Mesothelial cell of epicardium (in vitro differentiated cells): ENCODE measurements at places on chromosomes 2 and 18. TPM values are rescaled to one million over a fixed set of nuclear protein-coding genes. Genes with fewer than 3 reads are reported as not detected.
A peak's percentile ranks its signal among the peaks of the same experiment; 100 is the strongest.

- H3K4me1 ChIP-seq, result no peaks in the 10 kb centered on the region
- H3K27ac ChIP-seq, result no peak overlapping the region
- H3K4me3 ChIP-seq, result no peak overlapping the region
- H3K36me3 ChIP-seq, result no peaks in the 10 kb centered on the region
- DNase-seq, result no peak
Measured at GRCh38 chr2:103003750-103004260, 242.0 kb downstream of the TMEM182 start.

- peaks cover 25% of the 10 kb centered on the region for H3K27me3 ChIP-seq
- DNase-seq, result no peak
- no peak overlapping the region for H3K27ac ChIP-seq
- H3K4me1 ChIP-seq, result no peaks in the 10 kb centered on the region
- H3K4me3 ChIP-seq, result no peak overlapping the region
Measured at GRCh38 chr2:219082332-219082958, 21.7 kb upstream of the IHH start.

DNA sequence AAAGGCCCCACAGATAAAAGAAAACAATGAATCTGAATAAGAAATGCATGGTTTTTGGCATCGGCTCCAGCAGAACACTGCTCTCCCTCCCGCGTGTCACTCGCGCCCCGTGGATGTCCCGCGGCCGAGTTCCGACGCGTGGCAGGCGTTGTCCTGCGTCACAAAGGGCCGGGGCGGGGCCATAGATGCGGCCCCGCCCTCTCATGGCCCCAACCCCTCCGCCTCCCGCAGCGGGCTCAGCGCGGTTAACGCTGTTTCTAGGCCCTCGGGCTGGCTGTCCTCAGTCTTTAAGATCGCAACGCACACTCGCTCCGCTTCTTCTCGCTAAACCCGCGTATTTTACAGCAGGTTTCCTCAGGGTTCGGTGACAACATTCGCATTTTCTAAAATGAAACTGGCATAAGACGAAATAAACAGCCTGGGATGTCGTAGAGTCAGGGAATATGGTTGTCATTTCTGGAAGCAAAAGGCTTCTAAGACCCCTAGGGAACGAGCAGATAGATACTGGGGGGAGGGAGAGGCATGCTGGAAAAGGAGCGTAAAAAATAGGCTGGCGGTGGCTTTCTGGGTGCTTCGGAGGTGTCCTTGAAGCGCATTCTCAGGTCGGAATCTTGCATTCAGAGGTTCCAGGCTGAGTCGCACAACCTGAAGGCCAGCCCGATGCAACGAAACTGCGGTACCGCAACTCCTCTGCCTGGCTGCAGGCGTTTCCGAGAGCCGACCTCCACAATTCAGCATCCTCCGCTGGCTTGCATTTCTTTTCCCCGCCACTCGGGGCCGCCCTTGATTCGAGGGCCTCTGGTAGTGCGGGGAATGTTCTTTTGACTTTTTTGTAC lies at the start of gene FKBP7:
FKBP7 (minus strand) TSS at position 162 of the 836 bp plus-strand sequence; CDS start at position 61, 101 bp downstream.
- H3K27me3 ChIP-seq, result no peaks in the 10 kb centered on the region
- peak within 1 kb of the TSS; percentile 94 for H3K4me3 ChIP-seq
- no peaks in the 10 kb centered on the region for H3K36me3 ChIP-seq

DNA sequence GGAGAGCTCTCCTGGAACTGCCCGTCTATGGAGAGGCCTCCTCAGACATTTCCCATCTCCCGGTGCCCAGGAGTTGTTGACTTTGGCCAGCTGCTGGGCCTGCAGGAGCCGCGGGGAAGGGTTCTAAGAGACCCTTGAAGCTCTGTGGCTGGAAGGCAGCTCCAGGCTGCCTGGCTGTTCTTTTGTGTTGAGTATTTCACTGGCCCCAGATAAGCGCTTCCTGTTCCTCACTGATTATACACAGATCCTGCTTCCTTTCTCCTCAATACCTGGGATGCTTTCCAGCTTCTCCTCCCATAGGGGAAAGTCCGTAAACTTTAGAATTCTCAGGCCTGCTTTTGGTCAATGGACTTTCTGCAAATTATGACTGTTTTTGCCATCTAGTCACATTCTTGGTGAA lies 57.8 kb downstream of the TGOLN2 start:
- H3K27me3 ChIP-seq, result no peaks in the 10 kb centered on the region
- H3K36me3 ChIP-seq, result peaks cover 2% of the 10 kb centered on the region
- H3K27ac ChIP-seq, result peak overlapping the region; percentile 89
- H3K4me1 ChIP-seq, result peaks cover 45% of the 10 kb centered on the region
- no peak for DNase-seq

DNA sequence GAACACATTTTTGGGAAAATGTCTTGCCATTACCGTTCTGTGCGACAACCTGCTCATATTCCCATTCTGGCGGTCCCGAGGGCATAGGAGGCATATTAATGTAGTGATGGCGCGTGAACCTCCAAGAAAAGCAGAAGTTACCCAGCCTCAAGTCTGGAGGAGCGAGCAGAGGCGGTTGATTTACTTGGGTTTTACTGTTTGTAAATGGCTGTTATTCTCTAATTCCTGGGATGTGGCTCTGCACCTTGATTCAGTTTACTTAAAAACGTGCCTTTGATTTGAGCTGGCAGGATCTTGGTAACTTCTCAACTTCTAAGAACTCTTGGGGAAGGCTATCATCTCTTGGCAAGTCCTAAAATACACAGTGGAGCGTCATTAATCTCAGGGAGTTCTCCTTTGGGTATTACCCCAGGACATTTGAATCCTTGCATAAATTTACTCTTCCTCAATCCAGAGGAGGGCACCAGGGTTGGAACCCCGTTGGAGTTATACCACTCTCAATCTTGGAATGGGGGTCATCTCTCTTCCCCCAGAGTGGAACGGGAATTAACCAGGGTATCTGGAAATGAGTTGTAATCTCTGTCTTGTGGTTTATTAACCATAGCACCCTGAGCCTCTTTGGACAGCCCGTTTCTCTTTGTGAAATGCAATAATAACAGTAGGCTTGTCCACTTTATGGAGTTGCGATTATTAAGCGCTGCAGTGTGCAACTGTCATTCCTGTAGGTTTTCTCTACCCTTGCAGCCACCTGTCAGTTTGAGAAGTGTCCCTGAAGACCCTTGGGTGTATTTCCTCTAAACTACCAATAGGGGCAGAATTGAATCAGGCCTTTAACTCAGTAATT lies 2.1 kb downstream of the HK2 start:
- H3K4me3 ChIP-seq, result peak overlapping the region; percentile 89
- H3K27ac ChIP-seq, result peak overlapping the region; percentile 10
- H3K36me3 ChIP-seq, result peaks cover 2% of the 10 kb centered on the region
- no peak for DNase-seq

DNA sequence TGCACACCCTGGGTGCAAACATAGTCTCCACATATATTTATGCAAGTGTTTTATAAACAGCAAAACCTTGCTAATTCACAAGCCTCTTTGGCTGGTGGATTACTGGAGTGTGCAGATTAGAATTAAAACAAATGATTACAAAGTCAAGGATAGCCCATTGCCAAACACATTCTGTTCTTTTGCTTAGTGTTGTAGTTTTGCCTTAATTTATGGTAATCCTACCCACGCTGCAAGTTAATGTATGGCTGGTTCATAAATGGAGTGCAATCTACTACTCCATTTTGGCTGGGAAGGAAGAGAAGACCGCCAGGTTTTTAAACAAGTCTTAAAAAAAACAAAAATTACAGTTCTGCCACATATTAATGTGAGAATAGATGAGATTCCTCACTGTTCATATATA lies 883.1 kb upstream of the KLHL29 start:
- H3K4me3 ChIP-seq, result no peak overlapping the region
- H3K27ac ChIP-seq, result no peak overlapping the region
- peaks cover 2% of the 10 kb centered on the region for H3K27me3 ChIP-seq
- H3K36me3 ChIP-seq, result no peaks in the 10 kb centered on the region
- DNase-seq, result no peak
- H3K4me1 ChIP-seq, result peaks cover 11% of the 10 kb centered on the region

- DNase-seq, result no peak
- H3K4me1 ChIP-seq, result peaks cover 3% of the 10 kb centered on the region
- H3K27me3 ChIP-seq, result no peaks in the 10 kb centered on the region
- H3K4me3 ChIP-seq, result no peak overlapping the region
- no peak overlapping the region for H3K27ac ChIP-seq
Measured at GRCh38 chr18:29077344-29077743, 900.4 kb upstream of the CDH2 start.

GRCh38 chr2:110104025-110104771 lies 11.4 kb downstream of the MALL start:
- peaks cover 6% of the 10 kb centered on the region for H3K27me3 ChIP-seq
- peaks cover 6% of the 10 kb centered on the region for H3K36me3 ChIP-seq
- H3K4me3 ChIP-seq, result no peak overlapping the region

DNA sequence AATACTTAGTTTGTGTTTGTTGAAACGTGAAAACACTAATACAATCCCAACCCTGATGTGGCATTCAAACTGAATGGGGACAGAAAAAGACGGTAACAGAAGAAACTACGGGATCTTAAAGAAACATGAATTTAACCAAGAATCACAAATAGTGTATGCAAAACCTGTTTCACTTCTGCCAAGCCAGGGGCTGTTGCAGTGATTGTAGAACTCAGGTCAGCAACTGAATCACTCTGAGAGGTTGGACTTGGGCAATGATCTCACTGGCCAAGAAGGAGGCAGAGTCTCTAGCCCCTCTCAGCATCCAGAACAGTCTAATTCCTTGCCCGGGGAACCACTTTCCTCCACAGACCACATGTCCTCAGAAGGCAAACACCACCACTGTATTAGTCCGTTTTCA lies 54.9 kb upstream of the CRIM1 start:
- peaks cover 23% of the 10 kb centered on the region for H3K4me1 ChIP-seq
- H3K4me3 ChIP-seq, result no peak overlapping the region
- DNase-seq, result no peak

DNA sequence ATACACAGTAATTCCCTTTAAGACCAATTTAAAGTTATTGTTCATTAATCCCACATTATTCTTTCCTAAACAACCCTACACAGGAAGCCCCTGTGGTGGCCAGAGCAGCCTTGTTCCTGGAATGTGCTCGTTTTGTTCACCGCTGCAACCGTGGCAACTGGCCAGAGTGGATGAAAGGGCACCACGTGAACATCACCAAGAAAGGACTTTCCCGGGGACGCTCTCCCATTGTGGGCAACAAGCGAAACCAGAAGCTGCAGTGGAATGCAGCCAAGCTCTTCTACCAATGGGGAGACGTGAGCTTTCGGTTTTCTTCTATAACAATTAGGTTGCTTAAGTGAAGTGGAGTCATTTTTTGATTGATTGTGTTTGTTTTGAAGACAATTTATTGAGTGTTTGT lies 101.0 kb downstream of the UNC80 start:
- no peaks in the 10 kb centered on the region for H3K36me3 ChIP-seq
- H3K27ac ChIP-seq, result no peak overlapping the region
- H3K4me3 ChIP-seq, result no peak overlapping the region
- peaks cover 22% of the 10 kb centered on the region for H3K4me1 ChIP-seq

- no peak overlapping the region for H3K27ac ChIP-seq
- peaks cover 5% of the 10 kb centered on the region for H3K36me3 ChIP-seq
- H3K4me1 ChIP-seq, result peaks cover 8% of the 10 kb centered on the region
- H3K4me3 ChIP-seq, result no peak overlapping the region
- no peak for DNase-seq
Measured at GRCh38 chr2:5190023-5190422, 502.2 kb upstream of the SOX11 start.

DNA sequence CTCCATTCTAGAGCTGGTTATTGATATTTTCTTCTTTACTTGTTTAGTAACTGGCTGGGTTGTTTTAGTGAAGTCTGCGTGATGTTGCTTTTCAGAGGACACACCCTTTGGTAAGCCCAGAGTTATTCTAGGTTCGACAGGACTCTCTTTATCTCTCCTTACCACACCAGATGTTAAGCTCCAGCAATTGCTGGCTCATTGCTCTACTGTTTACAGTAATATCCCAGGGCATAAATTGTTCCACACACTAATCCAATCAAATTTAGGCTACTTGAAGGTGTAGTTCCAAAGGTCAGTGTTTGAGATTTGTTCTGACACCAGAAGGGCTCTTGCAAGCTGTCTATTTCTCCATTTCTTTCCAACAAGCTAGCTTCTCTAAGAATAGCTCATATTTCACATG lies 506.6 kb downstream of the NR4A2 start:
- no peak for DNase-seq
- no peaks in the 10 kb centered on the region for H3K36me3 ChIP-seq
- no peaks in the 10 kb centered on the region for H3K27me3 ChIP-seq
- no peak overlapping the region for H3K27ac ChIP-seq
- H3K4me1 ChIP-seq, result peaks cover 3% of the 10 kb centered on the region
- no peak overlapping the region for H3K4me3 ChIP-seq

DNA sequence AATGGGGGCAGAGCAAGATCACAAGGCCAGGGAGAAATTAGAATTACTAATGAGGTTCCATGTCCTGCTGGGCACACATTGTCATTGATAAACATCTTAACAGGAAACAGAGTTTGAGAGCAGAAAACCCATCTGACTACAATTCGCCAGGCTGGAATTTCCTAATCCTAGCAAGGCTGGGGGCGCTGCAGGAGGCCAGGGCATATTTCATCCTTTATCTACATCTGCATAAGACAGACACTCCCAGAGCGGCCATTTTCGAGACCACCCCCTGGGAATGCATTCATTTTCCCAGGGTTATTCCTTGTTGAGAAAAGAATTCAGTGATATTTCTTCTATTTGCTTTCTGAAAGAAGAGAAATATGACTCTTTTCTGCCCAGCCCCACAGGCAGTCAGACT lies 152.7 kb downstream of the SUCLG1 start:
- H3K27ac ChIP-seq, result no peak overlapping the region
- H3K27me3 ChIP-seq, result peaks cover 9% of the 10 kb centered on the region
- H3K4me3 ChIP-seq, result no peak overlapping the region
- no peaks in the 10 kb centered on the region for H3K4me1 ChIP-seq
- no peak for DNase-seq

GRCh38 chr2:188664416-188664815 lies 309.8 kb upstream of the COL3A1 start:
- H3K4me1 ChIP-seq, result peaks cover 43% of the 10 kb centered on the region
- H3K27ac ChIP-seq, result peak overlapping the region; percentile 85
- H3K27me3 ChIP-seq, result no peaks in the 10 kb centered on the region
- DNase-seq, result no peak

- H3K27ac ChIP-seq, result no peak overlapping the region
- H3K4me1 ChIP-seq, result no peaks in the 10 kb centered on the region
- peaks cover 24% of the 10 kb centered on the region for H3K27me3 ChIP-seq
- DNase-seq, result no peak
- no peaks in the 10 kb centered on the region for H3K36me3 ChIP-seq
Measured at GRCh38 chr2:22838461-22838860, 546.5 kb upstream of the KLHL29 start.

DNA sequence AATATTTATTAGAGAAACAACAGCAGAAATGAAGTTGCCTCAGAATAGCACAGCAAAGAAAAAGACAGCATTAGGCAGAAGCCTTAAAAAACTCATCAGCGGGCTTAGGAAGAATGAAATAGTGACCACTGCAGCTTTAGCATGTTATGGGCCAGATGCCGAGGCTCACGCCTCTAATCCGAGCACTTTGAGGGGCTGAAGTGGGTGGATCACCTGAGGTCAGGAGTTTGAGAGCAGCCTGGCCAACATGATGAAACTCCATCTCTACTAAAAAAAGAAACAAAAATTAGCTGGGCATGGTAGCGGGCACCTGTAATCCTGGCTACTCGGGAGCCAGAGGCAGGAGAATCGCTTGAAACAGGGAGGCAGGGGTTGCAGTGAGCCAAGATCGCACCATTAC lies 32.4 kb downstream of the AP1S3 start:
- no peak for DNase-seq
- H3K27ac ChIP-seq, result peak overlapping the region; percentile 65
- peaks cover 29% of the 10 kb centered on the region for H3K4me1 ChIP-seq
- no peak overlapping the region for H3K4me3 ChIP-seq
- H3K36me3 ChIP-seq, result peaks cover 3% of the 10 kb centered on the region
- no peaks in the 10 kb centered on the region for H3K27me3 ChIP-seq

Gene MYCN
- 69.1 to 79.4 TPM (median 72.5 TPM) in 3 replicates for total RNA-seq

Gene IL36B
- total RNA-seq, result not detected in 3 replicates

Gene DUSP19
- 3.5 to 4.3 TPM (median 4.3 TPM) in 3 replicates for total RNA-seq

Gene CYBRD1
- 44.6 to 47.7 TPM (median 46.7 TPM) in 3 replicates for total RNA-seq

Gene UCN
- total RNA-seq, result 3.1 to 5.1 TPM (median 4.4 TPM) in 3 replicates

Gene CRYGC
- total RNA-seq, result not detected in 3 replicates

Gene UGT1A8
- not detected in 3 replicates for total RNA-seq

Gene CRYGD
- not detected in 3 replicates for total RNA-seq
